ENCODE measurements at places on chromosomes 7 and 10. TPM values are rescaled to one million over a fixed set of nuclear protein-coding genes. Genes with fewer than 3 reads are reported as not detected.

GRCh38 chr10:53918755-53919154 is 882.3 kb downstream of the PCDH15 start:
- H3K4me1 ChIP-seq = no peaks in the 10 kb centered on the region
- no peak overlapping the region for H3K27ac ChIP-seq
- no peak overlapping the region for H3K4me3 ChIP-seq
- no peaks in the 10 kb centered on the region for H3K36me3 ChIP-seq
- DNase-seq = no peak

- no peaks in the 10 kb centered on the region for H3K36me3 ChIP-seq
- no peak overlapping the region for H3K4me3 ChIP-seq
Measured at GRCh38 chr7:68573271-68574005, 1024.8 kb upstream of the AUTS2 start.

GRCh38 chr10:48811917-48812316 is 127.2 kb downstream of the WDFY4 start:
- no peak for DNase-seq
- H3K36me3 ChIP-seq = no peaks in the 10 kb centered on the region
- H3K27ac ChIP-seq = no peak overlapping the region
- H3K4me3 ChIP-seq = no peak overlapping the region
- no peaks in the 10 kb centered on the region for H3K4me1 ChIP-seq

Gene TFPI2
- 3.2 TPM for total RNA-seq

- DNase-seq = peak; percentile 12
- H3K36me3 ChIP-seq = no peaks in the 10 kb centered on the region
- H3K4me3 ChIP-seq = no peak overlapping the region
Measured at GRCh38 chr7:82081644-82082224, 311.9 kb upstream of the HGF start.

Gene MMS19
- total RNA-seq = 139 TPM

DNA sequence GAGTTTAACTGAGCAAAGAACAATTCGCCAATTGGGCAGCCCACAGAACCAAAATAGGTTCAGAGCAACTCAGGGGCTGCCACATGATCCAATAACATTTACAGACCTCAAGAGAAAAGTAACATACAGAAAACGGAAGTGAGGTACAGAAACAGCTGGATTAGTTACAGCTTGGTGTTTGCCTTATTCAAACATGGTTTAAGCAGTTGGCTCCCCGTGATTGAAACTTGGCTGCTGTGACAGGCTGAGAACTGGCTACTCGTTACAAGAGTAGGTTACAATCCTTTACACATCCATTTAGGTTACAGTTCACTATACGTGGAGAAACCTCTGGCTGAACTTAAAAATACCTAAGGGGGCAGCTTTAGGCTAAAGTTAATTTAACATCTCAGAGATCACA is 673.1 kb upstream of the PHF14 start:
- no peaks in the 10 kb centered on the region for H3K36me3 ChIP-seq
- H3K27me3 ChIP-seq = no peaks in the 10 kb centered on the region
- no peak for DNase-seq
- no peak overlapping the region for H3K4me3 ChIP-seq

DNA sequence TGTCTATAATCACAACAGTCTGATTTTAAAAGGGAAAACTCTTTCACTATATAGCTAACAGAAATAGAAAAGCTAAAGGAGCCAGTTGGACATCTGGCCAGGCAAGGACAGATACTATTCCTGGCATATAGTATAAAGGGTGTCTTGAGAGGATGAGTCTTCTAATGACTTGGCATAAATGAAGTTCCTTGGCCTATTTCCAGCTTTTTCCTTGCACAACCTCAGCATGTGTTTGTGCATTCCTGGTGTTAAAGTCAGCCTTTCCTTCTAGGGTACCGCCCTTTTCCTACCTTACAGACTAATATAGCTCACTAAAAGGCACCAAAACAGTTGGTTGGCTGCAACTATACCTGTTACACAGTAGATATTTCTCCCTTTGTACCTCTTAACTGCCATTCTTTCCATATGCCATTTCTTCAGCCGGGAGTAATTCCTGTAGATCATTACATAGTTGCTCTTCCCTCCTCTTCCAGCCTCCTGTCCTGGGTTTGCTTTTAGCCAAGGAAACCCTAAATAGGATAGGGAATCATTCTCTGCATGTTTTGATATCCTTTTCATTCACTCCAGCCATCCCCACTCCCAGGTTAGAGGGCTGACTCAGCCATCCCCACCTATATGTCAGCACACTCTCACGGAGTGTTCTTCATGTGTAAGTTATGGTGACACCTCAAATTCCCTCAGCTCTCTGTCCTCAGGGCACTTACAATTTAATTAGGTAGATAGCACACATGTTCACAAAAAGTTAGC is 102.1 kb upstream of the MDFIC start:
- no peak for DNase-seq
- H3K36me3 ChIP-seq = no peaks in the 10 kb centered on the region
- H3K27me3 ChIP-seq = peaks cover 2% of the 10 kb centered on the region
- H3K27ac ChIP-seq = no peak overlapping the region

- H3K4me3 ChIP-seq = no peak overlapping the region
- peaks cover 45% of the 10 kb centered on the region for H3K4me1 ChIP-seq
- no peak for DNase-seq
- H3K27me3 ChIP-seq = peaks cover 21% of the 10 kb centered on the region
- peaks cover 4% of the 10 kb centered on the region for H3K36me3 ChIP-seq
- H3K27ac ChIP-seq = peak overlapping the region; percentile 38
Measured at GRCh38 chr10:119524720-119525070, 17.8 kb downstream of the RGS10 start.

Gene GATAD1
- 20.3 TPM for total RNA-seq

- H3K36me3 ChIP-seq = no peaks in the 10 kb centered on the region
- peaks cover 1% of the 10 kb centered on the region for H3K27me3 ChIP-seq
- H3K4me3 ChIP-seq = no peak overlapping the region
- DNase-seq = no peak
Measured at GRCh38 chr7:28423112-28423511, 10.8 kb downstream of the CREB5 start.

DNA sequence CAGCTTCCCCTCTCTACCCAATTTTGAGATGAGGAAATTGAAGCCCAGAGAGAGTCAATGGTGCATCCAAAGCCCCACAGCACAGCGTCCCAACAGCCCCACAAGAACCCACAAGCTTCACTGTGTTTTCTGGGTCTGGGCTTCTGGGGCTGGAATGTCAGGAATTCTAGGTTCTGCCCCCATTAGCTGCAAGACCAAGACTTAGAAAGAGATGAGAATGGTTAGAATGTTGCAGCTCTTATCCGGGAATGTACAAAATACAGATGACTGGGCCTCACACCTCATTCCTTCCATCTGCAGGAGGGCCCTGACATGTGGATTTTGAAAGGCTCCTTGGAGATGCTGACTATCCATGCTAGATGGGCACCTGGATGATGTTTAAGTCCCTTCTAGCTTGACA is 6.0 kb upstream of the SGPL1 start:
- no peak overlapping the region for H3K4me3 ChIP-seq
- no peak for DNase-seq
- H3K27ac ChIP-seq = no peak overlapping the region

GRCh38 chr7:26284995-26285632 is 6.5 kb upstream of the SNX10 start:
- no peak overlapping the region for H3K4me3 ChIP-seq
- H3K27ac ChIP-seq = no peak overlapping the region
- H3K36me3 ChIP-seq = no peaks in the 10 kb centered on the region
- no peaks in the 10 kb centered on the region for H3K4me1 ChIP-seq

Gene PTPRN2
- total RNA-seq = 49.0 TPM

Gene ST8SIA6
- total RNA-seq = not detected

DNA sequence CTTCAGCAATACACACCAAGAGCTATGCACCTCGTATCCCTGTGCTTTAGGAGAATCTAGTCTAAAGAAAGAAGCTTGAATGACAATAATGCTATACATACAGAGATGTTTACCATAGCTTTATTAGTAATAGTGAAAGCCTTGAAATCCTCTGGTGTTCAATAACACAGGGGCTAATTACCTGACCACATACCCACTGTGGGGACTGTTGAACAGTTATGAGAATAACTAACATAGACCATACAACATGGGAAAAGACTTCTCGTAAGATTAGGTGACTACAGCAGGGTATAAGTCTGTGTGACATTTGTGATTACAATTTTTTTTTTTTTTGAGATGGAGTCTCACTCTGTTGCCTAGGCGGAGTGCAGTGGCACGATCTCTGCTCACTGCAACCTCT is 111.0 kb downstream of the SORBS1 start:
- H3K27ac ChIP-seq = no peak overlapping the region
- H3K27me3 ChIP-seq = peaks cover 1% of the 10 kb centered on the region
- H3K4me1 ChIP-seq = peaks cover 41% of the 10 kb centered on the region

Gene PPP1R17
- total RNA-seq = 657 TPM

GRCh38 chr7:131231381-131232220 is 96.1 kb upstream of the MKLN1 start:
- no peak overlapping the region for H3K4me3 ChIP-seq
- no peaks in the 10 kb centered on the region for H3K4me1 ChIP-seq
- H3K36me3 ChIP-seq = no peaks in the 10 kb centered on the region
- peaks cover 4% of the 10 kb centered on the region for H3K27me3 ChIP-seq
- no peak overlapping the region for H3K27ac ChIP-seq

- DNase-seq = no peak
- no peak overlapping the region for H3K4me3 ChIP-seq
- peaks cover 5% of the 10 kb centered on the region for H3K4me1 ChIP-seq
- peaks cover 6% of the 10 kb centered on the region for H3K27me3 ChIP-seq
Measured at GRCh38 chr7:74320645-74321221, 31.5 kb downstream of the CLIP2 start.

GRCh38 chr10:52801947-52802346 is 29.4 kb upstream of the MBL2 start:
- no peak overlapping the region for H3K4me3 ChIP-seq
- DNase-seq = no peak
- H3K36me3 ChIP-seq = peaks cover 3% of the 10 kb centered on the region

DNA sequence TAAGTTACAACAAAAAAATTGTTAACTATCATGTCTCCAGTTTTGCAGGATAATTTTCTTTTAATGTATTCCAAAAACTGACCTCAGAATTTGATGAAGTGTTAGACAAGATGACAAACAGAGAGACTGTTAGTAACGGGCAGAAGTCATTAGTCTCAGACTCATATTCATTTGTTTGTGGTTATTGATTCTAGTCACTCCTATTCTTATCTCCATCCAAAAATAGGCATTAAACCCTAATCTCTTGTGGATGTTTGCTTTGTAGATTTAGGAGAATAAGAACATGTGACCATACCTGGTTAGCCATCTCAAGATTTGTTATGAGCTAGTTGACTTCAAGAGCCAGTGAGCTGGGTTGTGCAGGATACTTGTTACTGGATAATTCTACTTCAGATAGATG is 261.1 kb downstream of the AUTS2 start:
- H3K4me1 ChIP-seq = peaks cover 36% of the 10 kb centered on the region
- no peak overlapping the region for H3K27ac ChIP-seq
- DNase-seq = no peak
- no peak overlapping the region for H3K4me3 ChIP-seq

Gene FKBP6
- total RNA-seq = not detected

DNA sequence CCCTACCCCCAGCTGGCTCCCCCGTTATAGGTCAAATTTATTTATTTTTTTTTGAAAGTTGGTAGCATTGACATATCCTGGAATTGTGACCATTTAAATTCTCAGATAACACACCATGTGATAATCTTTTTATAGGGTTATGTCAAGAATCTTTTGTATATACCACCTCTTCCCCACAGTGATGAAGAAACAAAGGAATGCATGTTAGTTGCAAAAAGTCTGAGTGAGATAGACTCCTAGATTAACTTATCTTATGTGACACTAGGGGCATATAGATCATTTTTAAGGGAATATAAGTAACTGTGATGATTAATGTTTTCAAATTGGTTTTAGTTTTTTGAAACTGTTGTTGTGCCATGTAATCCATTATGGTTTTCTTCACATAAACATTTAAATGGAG is 68.3 kb downstream of the MLLT10 start:
- DNase-seq = no peak
- H3K4me1 ChIP-seq = peaks cover 3% of the 10 kb centered on the region
- H3K4me3 ChIP-seq = no peak overlapping the region
- peaks cover 1% of the 10 kb centered on the region for H3K27me3 ChIP-seq

DNA sequence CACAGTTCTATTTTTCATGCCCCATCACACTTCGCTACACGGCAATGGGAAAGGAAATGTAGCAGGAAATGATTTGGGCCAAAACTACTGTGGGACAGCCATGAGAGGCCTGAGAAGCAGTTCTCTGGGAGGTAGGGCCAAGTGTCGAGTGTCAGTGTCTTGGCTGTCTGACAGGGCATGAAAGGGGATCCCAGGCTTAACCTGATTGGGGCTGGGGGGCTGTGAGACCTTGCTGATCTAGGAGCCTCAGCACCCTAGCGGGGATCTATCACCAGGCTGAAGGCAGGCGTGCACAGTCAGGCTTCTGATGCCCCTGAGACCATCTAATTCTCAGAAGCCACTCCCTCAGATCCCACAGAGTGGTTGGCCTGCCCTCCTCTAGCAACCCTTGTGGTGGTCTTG is 58.2 kb upstream of the SLC25A13 start:
- H3K36me3 ChIP-seq = no peaks in the 10 kb centered on the region
- no peak overlapping the region for H3K27ac ChIP-seq
- DNase-seq = no peak

- peak overlapping the region; percentile 99 for H3K4me3 ChIP-seq
- H3K36me3 ChIP-seq = no peaks in the 10 kb centered on the region
- peak overlapping the region; percentile 55 for H3K27ac ChIP-seq
- peaks cover 12% of the 10 kb centered on the region for H3K4me1 ChIP-seq
- DNase-seq = peak; percentile 47
Measured at GRCh38 chr10:62817121-62817765, 1.1 kb upstream of the EGR2 start.

DNA sequence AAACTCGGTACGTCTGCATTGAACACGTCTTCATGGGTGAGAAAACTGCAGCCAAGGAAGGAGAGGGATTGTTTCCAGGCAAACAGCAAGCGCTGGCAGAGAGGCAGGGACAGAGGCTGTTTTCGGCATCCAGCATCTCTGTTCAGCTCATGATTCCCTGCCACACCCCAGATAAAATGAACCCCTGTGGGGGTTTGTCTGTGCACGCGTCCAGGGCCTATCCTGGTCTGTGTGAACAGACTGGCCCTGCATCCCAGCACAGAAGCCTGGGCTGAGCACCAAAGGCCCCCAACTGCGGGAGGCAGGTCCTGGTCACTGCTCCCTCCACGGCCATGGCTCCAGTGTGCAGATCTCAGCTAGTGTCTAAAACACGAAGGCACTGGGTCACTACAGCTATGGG is 83.3 kb upstream of the FAM20C start:
- no peaks in the 10 kb centered on the region for H3K4me1 ChIP-seq
- no peak overlapping the region for H3K4me3 ChIP-seq
- peaks cover 16% of the 10 kb centered on the region for H3K36me3 ChIP-seq
- no peaks in the 10 kb centered on the region for H3K27me3 ChIP-seq
- no peak overlapping the region for H3K27ac ChIP-seq
- no peak for DNase-seq

DNA sequence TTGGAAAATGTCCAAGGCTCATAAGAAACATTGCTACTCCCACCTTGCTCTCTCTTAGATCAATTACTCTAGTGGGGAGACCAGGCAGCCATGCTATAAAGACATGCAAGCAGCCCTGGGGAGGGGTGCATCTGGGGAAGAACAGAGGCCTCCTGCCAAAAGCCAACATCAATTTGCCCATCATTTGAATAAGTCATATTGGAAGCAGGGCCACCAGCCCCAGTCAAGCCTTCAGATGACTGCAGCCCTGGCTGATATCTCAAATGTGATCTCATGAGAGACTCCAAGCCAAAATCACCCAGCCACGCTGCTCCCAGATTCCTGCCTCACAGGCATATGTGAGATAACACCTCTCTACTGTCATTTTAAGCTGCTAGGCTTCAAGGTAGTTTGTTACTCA is 157.5 kb upstream of the PDE1C start:
- DNase-seq = no peak
- H3K4me3 ChIP-seq = no peak overlapping the region
- H3K36me3 ChIP-seq = no peaks in the 10 kb centered on the region
- peaks cover 3% of the 10 kb centered on the region for H3K27me3 ChIP-seq
- no peaks in the 10 kb centered on the region for H3K4me1 ChIP-seq

Gene MAGI2
- total RNA-seq = 64.2 TPM

Gene ZNF488
- 3.3 TPM for total RNA-seq
